ENCODE measurements at places on chromosomes 5 and 9.

DNA sequence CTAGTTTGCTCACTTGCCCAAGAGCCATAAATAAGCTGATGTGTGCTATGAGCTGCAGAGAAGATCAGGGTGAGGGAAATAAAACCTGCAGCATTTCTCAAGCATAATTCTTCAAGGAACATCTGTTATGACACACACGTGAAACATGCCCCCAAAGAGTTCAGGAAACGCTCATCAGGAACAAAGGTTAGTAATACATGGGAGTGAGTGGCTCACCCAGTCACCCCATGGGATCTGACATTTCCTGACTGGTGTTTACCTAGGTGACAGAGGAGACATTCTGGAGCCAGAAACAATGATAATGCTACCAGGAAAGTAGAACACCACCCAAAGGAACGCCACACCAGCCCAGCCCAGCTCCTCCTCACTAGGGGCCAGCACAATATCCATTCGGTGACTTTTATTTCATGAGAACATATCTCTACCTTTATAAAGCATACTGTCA, 66.0 kb downstream of the FRMD3 start:
- DNase-seq = no peak

GRCh38 chr9:100108559-100108958, 9.5 kb downstream of the INVS start:
- no peak for DNase-seq

GRCh38 chr9:2675834-2676233, 41.5 kb upstream of the KCNV2 start:
- no peak for DNase-seq

DNA sequence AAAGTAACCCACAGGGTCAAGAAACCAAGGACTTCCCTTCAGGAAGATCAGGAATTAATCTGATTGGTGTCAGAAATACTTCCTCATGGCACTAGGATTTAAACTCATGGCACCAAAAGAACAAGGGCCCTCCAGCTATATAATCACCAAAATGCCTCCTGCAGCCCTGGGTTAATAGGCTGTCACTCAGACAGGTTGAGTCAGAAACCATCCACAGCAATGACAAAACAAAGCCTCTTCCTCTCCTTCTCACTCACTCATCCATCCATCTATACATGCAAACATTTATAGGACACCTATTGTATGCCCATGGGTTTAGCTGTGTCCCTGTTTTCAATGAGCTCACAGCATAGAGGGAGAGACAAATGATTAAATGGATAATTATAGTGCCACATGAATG, 62.5 kb upstream of the SPOCK1 start:
- no peak for DNase-seq

DNA sequence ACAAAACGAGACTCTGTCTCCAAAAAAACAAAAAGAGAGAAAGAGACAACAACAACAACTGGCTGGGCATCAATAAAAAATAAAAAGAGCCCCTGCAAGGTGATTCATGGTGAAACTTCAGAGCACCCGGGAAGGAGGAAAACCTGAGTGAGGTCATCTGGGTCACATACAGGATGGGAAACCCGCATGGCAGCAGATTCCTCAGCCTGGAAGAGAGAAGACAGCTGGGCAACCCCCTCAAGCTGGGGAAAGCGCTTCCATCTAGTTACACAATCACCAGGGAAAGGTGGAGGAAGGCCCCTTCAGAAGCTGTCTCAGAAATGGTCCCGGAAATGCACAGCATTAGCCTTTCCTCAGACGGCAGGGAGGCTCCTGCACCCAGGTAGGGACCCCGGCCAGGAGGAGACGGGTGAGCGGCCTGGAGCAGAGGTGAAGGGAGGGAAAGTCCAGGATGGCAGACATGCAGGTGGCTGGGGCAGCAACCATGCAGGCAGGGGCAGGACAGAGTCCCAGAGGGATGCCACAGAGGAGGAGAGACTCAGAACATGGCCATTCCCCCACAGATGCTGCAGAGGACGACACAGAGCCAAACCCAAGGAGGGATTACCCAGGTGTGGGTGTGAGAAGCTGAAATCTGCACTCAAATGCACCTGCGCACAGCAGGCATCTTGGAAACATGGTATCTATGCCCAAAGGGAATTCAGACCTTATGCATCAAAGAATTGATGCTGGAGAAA, 29.4 kb downstream of the CAMSAP1 start:
- no peak for DNase-seq

GRCh38 chr9:19028835-19029451, 4.1 kb downstream of the SAXO1 start:
- DNase-seq = no peak

- no peak for DNase-seq
Measured at GRCh38 chr5:151154931-151155774, 2.4 kb downstream of the ANXA6 start.

DNA sequence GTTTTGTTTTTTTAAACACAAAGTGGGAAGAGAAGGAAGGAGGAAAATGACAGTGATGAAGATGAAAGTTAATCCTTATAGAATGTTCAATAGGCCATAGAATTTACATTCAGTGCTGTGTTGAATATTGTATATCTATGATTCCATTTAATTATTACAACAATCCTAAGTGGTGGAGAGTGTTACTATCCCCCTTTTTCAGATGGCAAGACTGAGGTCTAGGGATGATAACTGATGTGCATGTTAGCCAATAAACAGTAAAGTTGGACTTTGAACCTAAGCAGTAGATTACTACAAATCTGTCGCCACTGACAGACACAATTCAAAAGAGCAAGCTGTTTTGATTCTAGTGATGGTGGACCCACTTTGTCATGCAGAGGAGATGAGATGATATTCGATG, 237.9 kb downstream of the ARHGAP26 start:
- DNase-seq = no peak

DNA sequence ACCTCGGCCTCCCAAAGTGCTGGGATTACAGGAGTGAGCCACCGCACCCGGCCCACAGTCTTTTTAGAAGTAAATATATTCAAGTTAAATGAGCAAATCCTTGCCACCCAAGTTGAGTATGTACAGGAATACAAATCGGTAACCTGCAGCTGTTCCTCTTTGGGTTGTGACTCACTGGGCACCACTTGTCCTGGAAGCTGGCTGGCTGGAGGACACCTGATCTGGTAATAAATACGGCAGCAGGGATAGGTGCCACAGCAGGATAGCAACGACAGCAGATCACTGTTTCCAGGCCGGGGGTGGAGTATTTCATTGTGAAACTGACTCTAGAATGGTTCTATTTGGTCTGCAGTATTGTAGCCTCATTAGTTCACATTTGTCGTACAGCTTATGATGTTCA, 35.7 kb upstream of the SLC36A2 start:
- no peak for DNase-seq

- DNase-seq = no peak
Measured at GRCh38 chr5:43232943-43233833, 41.2 kb downstream of the NIM1K start.

DNA sequence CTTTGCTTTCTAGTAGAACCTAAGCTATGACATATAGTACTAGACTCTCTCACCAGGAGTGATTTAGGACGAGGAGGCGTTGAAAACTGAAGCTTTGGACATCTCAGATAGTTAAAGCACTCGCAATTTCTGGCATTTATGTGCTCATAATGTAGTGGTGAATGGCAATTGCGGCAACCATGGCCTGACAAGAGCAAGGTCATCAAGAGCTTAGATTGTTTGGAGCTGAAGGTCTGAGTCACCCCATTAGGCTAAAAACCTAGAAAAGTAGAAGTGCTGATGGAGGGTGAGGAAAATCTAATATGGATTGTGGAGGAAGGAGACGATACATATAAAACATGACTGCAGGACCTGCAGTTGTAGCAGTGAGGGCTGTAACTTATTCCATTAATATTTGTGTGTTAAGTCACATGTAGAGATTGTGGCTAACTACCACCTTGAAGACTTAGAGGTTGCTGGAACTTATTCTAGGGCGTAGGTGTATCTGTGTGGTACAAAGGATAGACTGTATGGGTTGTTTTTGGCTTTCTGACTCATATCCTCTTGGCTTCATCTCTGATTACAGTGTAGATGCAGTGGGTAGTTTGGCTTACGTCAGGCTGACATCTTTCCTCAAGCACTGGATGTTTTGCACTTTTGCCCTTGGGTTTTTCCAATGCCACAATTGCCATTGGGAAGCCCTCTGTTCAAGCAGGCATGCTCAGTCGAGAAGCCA, 138.9 kb upstream of the CDKN2B start:
- DNase-seq = no peak

DNA sequence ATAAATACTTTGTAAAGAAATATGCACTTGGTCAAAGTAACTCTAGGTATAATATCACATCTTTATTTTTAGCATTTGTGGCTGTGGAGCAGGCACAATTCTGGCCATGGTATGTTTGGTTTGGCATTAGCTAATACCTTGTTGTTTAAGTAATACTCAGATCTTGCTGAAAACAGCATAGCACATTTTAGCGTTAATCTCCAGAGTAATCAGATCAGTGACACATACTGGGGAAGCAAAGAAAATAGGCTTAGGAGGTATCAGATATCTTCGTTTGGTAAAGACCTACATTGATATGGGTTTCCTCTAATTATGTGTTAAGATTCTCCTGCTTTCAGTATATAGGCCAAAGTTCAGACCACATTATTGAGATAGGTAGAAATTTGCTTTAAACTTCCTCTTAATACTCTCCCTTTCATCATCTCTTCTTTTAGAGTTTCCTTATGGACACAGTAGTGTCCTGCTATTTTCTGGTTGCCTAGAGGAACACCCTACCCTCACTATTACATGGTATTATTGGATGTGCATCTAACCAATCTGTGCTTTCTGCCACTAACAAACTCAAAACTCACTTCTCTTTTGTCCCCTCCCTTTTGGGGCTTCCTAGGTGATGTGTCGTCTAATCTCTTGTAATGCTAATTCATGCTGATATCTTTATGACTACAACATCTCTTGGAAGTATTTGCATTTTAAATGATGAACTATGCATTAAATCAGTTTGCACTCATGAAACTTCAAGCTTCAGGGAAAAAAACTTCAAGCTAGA, 437.3 kb upstream of the ADAMTSL1 start:
- no peak for DNase-seq

DNA sequence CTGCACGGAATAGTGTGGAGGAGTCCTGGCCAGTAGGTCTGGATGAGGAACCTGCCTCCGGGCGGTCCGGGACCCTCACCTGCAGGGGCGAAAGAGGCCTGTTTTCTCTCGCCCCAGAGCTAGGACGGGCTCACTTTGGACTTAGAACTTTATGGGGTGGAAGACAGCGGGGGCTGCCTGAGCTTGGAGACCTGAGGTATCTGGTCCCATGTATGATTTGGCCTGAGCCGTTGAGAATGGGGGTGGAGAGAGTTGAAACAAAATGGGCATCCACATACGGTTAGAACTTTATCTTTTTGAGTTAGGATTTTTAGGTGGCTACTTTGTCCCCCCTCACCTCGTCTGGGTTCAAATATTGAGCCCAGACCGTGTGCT, 681 bp upstream of the ETF1 start:
- DNase-seq = no peak

- no peak for DNase-seq
Measured at GRCh38 chr9:21414220-21414940, 5.5 kb downstream of the IFNA8 start.

GRCh38 chr5:114581136-114581535, 219.3 kb downstream of the KCNN2 start:
- DNase-seq = no peak

DNA sequence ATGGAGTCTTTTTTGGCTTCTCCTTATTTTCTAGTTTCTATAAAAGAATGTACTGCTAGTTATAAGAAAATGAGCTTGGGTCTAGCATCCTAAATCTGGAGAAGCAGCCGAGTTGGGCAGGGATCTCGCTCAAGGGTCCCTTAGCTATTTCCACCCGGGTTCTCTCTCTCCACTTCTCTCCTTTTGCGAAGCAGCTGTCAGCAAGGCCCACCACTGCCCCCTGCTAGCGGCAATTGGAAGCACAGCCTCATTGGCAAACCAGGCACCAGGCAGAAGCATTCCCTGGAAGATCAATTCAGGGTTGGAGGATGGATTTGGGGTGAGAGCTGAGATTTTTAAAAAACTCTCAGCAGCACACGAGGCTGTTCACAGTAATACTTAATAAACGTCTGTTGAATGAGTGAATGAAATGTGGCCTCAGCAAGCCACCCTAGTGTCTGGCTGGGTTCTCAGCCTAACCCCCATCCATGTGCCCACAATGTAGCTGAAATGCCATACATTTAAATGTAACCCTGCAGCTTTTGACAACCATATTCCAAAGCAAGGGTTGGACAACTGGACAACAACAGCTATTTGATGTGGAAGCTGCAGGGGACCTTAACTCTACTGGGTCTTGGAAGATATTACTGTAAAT, 34.6 kb upstream of the TNIP1 start:
- peak; percentile 76 for DNase-seq

GRCh38 chr5:6108540-6108848, 269.9 kb downstream of the MED10 start:
- no peak for DNase-seq

GRCh38 chr5:75837258-75837841, 120.1 kb upstream of the POC5 start:
- no peak for DNase-seq

DNA sequence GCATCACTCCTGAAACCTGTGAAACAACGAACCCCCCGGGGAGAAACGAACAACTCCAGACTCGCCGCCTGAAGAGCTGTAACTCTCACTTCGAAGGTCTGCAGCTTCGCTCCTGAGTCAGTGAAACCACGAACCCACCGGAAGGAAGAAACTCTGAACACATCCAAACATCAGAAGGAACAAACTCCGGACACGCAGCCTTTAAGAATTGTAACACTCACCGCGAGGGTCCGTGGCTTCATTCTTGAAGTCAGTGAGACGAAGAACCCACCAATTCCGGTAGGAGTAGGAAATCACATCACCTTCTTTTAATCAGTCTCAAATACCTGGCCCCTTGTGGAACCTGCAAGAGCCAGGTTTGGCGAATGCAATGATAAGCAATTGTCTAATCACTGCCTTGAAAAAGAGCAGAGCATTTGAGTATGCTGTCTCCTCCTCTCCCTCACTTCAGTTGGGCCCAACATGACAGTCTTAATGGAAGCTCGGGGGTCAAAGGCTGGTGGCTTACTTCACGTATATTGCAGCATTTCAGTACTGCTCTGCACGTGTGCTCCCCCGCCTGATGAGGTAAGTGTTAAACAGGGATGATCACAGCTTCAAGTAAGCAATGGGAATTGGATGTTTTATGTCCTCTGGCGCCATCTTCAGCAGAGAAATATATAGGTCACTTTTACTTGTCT, 473 bp downstream of the IRGM start:
- peak; percentile 45 for DNase-seq

GRCh38 chr9:2163231-2163885, 148.2 kb downstream of the SMARCA2 start:
- no peak for DNase-seq

DNA sequence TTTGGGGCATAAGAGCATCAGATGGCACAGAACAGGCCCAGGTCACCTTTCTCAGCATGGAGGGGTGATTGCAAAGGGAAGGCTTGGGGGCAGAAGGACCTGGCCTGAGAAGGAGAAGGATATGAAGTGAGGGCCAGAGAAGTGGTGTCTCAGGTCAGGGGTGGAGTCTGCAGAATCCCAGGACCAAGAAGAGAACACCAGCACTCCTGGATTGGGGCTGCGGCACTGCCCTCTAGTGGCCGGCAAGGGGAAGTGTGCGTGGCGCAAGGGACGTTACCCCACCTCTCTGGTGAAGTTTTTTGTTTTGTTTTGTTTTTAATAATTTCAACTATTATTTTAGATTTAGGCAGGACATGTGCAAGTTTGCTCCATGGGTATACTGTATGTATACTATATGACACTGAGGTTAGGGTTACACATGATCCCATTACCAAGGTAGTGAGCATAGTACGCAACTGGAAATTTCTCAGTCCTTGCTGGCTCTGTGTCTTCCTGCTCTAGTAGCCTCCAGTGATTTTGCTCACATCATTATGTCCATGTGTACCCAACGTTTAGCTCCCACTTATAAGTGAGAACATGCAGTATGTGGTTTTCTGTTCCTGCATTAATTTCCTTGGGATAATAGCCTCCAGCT, 1548.6 kb downstream of the EFNA5 start:
- DNase-seq = no peak

- no peak for DNase-seq
Measured at GRCh38 chr5:140570488-140570887, 5.9 kb downstream of the SLC35A4 start.

Measured in left cardiac atrium (tissue), 4 donors.